GM23248 (cell line): ENCODE measurements at places on chromosomes 7 and 10.

GRCh38 chr10:125201791-125202622 lies 41.6 kb upstream of the CTBP2 start:
- H3K4me3 ChIP-seq = no peak overlapping the region
- H3K36me3 ChIP-seq = no peaks in the 10 kb centered on the region
- H3K27me3 ChIP-seq = peaks cover 2% of the 10 kb centered on the region; the same call in 1 of the 2 replicates
- DNase-seq = no peak

GRCh38 chr10:101818872-101819633 lies 809 bp upstream of the OGA start:
- H3K4me1 ChIP-seq = peaks cover 13% of the 10 kb centered on the region
- no peaks in the 10 kb centered on the region for H3K27me3 ChIP-seq
- no peak for DNase-seq
- H3K36me3 ChIP-seq = no peaks in the 10 kb centered on the region
- H3K27ac ChIP-seq = peak overlapping the region; percentile 59

DNA sequence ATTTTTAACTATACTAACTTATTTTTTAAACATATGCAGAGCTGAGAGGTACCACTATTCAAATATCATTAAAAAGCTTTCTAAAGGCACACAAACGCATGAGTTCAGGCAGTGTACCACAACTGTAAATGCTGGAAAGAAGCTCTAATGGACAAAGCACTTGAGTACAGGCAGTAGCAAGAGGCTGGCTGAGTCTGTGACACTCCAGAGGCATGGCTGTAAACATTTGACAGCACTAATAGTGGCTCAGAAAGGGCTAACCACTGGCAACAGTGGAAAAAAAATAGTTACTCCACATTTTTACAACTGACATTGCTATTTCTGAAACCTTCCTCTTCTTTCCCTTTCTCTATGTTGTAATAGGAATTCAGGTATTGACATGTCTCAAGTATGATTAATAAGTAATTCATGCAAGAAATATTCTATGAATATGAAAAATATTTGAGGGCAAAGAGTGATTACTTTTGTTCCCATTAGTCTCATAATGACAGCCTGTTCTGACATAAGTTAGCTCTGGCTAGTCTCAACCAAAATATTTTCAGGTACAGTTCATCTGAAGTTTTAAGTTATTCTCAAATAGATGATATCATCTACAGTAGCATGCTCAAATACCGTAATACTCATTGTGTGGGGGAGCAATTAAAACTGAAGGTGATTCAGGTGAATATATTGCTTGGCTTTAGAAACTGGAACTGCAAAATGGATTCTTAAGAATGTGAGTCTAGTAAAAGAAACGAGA lies 324.0 kb upstream of the POT1 start:
- H3K4me1 ChIP-seq = no peaks in the 10 kb centered on the region
- H3K27ac ChIP-seq = no peak overlapping the region
- H3K36me3 ChIP-seq = no peaks in the 10 kb centered on the region

DNA sequence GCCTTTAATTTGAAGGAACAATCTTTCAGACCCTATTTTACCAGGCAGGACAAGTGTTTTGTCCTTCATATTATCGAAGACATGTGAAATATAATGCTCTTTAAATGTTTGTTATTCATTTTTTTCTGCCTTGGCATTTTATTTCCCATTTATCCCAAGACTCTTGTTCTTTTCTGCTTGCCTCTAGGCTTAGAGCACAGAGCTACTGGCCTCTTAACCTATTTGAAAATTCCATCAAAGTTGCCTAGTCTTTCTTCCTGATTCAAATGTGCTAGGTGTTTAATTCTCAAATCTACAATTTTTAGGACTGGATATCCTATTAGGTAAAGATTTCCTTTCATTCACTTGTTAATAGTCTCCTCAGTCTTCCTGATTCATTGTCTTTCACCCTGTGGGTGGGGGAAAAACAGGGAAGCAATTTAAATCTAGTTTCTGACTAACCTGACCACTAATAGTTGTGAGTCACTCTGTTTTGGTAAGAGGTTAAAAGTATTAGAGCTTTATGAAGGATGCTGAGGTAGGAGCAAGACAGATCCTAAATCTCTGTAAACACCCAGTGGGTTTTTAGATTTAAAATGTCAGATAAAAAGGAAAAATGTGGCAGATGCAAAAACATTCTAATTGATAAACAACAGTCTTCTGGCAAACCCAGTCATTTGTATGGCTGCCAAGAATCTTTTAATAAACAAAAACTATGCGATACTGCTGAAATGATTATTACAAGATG lies 1.5 kb downstream of the LIPK start:
- peak; percentile 86 for DNase-seq
- H3K4me3 ChIP-seq = no peak overlapping the region

GRCh38 chr10:126126866-126127265 lies 230.5 kb downstream of the FANK1 start:
- peaks cover 26% of the 10 kb centered on the region for H3K4me1 ChIP-seq
- DNase-seq = no peak
- no peak overlapping the region for H3K27ac ChIP-seq
- H3K4me3 ChIP-seq = no peak overlapping the region
- H3K27me3 ChIP-seq = no peaks in the 10 kb centered on the region

- H3K4me3 ChIP-seq = no peak overlapping the region
- no peaks in the 10 kb centered on the region for H3K27me3 ChIP-seq
- H3K4me1 ChIP-seq = peaks cover 18% of the 10 kb centered on the region
Measured at GRCh38 chr7:158805937-158806336, 23.4 kb downstream of the ESYT2 start.

DNA sequence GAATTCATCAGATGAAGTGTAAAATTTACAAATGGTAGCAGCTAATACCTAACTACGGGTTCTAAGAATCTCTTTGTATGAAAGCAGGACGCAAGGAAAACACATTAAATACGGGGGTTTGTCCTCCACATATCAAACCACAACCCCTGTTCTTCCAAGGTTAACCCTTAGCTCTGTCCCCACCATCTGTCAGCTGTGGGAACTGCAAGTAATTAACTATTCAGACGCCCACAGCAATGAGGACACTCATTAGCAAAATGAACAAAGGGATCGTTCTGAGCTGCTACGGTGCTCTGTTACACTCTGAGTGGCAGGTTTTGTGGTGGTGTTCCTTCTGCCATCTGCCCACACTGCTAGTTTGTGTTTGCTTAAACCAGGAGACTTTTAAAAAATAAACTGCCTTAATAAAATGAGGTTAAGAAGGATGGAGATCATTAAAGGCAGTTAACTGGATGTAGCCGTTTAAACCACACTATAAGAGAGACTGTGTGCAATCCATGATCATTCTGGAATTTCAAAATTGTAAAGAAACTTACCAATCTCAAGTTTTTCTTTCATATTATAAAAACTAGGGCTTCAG lies 51.4 kb downstream of the C10orf67 start:
- H3K4me1 ChIP-seq = no peaks in the 10 kb centered on the region
- H3K4me3 ChIP-seq = no peak overlapping the region
- no peak overlapping the region for H3K27ac ChIP-seq
- DNase-seq = peak; percentile 37
- peaks cover 3% of the 10 kb centered on the region; the same call in 1 of the 2 replicates for H3K27me3 ChIP-seq
- no peaks in the 10 kb centered on the region for H3K36me3 ChIP-seq

DNA sequence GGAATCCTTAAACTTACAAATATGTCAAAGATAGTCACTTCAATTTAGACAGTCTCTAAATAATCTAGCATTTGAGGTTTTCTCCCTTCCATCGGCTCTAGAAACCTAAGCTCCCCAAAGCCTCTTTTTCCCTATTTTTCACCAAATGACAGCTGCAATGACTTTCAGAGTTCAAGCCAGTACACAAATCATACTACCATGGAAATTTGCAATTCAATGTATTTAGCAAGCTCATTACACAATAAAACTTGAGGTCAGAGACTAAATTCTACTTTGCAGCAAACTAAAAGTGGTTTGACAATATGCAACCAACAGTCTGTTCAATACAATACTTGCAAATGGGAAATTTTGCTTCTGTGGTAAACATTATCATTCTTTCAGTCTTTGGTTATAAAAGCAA lies 80.3 kb downstream of the SKIDA1 start:
- H3K27ac ChIP-seq = no peak overlapping the region
- no peaks in the 10 kb centered on the region for H3K27me3 ChIP-seq

DNA sequence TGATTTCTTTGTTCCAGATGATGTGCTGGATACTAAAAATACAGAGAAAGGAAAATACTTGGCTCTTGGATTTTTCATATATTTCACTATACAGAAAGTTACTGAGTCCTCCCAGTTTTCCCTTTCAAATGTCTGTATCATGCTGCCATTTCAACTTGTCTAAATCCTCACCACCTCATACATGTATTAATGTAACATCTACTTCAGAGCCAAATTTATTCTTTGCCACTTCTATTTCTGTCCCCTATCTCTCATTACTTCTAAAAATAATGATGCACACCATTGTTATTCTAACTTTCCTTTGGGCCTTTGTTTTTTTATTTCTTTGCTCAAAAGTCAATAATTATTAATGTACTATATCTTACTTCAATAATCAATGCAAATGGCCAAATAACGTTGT lies 312.2 kb downstream of the MAGI2 start:
- no peak overlapping the region for H3K4me3 ChIP-seq
- no peaks in the 10 kb centered on the region for H3K27me3 ChIP-seq
- no peaks in the 10 kb centered on the region for H3K36me3 ChIP-seq
- no peak for DNase-seq
- no peaks in the 10 kb centered on the region for H3K4me1 ChIP-seq

DNA sequence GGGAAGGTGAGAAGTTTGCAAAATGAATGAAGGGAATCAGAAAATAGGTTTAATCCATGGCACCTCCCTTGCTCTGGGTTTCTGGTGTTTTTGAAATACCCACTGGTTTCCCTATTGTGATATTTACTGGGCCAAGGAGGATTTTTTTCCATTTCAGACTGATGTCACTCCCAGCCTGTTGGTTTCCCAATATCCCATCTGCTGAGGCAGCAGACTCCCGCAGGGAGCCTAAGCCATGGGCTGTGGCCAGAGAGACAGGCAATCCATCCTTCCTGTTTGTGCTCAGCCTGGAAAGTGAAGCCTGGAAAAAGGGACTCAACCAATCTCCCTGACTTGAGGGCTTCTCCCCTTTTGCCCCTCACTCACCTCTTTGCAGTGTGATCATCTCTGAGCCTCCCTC lies 22.8 kb downstream of the FAM107B start:
- H3K27me3 ChIP-seq = peaks cover 42% of the 10 kb centered on the region
- peak; percentile 48 for DNase-seq
- H3K27ac ChIP-seq = no peak overlapping the region
- H3K4me1 ChIP-seq = no peaks in the 10 kb centered on the region
- no peaks in the 10 kb centered on the region for H3K36me3 ChIP-seq

DNA sequence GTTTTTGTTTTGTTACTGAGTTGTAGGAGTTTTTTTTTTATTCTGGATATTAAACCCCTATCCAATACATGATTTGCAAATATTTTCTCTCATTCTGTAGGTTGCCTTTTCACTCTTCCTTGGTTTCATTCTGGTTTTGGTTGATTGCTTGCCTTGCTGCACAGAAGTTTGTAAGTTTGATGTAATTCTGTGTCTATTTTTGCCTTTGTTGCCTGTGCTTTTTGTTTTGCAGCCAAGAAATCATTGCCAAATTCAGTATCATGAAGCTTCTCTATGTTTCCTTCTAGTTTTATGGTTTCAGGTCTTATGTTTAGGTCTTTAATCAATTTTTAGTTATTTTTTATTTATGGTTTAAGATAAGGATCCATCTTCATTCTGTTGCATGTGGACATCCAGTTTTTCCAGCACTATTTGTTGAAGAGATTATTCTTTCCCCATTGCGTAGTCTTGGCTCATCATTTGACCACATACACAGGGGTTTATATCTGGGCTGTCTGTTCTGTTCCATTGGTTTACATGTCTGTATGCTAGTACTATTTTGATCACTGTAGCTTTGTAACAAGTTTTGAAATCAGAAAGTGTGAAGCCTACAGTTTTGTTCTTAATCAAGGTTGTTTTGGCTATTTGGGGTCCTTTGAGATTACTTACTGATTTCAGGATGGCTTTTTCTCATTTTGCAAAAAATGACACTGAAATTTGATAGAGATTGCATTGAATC lies 26.4 kb downstream of the BMPR1A start:
- H3K4me1 ChIP-seq = peaks cover 18% of the 10 kb centered on the region
- no peak for DNase-seq

DNA sequence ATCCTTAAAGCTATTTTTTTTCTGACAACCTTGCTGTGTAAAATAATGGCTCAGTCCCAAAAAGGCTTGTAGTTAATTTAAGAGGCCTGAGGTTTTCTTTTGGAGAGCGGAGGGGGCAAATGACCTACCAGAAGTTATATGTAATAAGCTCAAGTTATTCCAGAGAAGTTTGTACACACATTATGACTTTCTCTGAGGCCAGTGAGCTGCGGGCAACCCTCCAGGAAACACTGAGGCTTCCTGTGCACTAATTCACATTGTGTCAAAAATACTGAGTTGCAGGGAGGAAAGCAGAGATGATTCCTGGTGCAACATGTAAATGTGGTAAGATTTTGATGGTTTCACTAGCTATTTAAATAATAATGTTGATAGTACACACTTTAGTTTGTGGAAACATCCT lies 188.6 kb downstream of the DIP2C start:
- no peak overlapping the region for H3K4me3 ChIP-seq
- no peak overlapping the region for H3K27ac ChIP-seq
- H3K4me1 ChIP-seq = peaks cover 10% of the 10 kb centered on the region; the same call in 1 of the 2 replicates
- no peaks in the 10 kb centered on the region for H3K27me3 ChIP-seq

DNA sequence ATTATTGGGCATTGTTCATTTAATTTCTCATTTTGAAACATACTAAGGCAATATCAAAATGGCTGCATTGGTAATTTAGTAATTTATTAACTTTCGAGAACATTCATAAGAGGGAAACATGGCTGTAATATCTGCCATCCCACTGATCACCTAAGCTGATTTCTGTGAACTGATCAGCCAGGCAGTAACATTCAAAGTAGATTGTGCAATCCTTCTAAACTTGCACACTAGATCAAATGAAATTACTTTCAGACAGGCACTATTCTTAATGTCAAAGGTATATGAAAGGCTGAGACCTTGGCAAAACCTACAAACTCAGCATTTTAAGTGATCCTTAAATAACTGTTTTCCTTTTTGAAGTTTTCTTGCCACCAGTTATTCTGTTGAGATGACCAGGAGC lies 290.7 kb downstream of the CACNA2D1 start:
- no peaks in the 10 kb centered on the region for H3K27me3 ChIP-seq
- H3K36me3 ChIP-seq = no peaks in the 10 kb centered on the region
- H3K4me3 ChIP-seq = no peak overlapping the region
- no peak for DNase-seq
- no peaks in the 10 kb centered on the region for H3K4me1 ChIP-seq

DNA sequence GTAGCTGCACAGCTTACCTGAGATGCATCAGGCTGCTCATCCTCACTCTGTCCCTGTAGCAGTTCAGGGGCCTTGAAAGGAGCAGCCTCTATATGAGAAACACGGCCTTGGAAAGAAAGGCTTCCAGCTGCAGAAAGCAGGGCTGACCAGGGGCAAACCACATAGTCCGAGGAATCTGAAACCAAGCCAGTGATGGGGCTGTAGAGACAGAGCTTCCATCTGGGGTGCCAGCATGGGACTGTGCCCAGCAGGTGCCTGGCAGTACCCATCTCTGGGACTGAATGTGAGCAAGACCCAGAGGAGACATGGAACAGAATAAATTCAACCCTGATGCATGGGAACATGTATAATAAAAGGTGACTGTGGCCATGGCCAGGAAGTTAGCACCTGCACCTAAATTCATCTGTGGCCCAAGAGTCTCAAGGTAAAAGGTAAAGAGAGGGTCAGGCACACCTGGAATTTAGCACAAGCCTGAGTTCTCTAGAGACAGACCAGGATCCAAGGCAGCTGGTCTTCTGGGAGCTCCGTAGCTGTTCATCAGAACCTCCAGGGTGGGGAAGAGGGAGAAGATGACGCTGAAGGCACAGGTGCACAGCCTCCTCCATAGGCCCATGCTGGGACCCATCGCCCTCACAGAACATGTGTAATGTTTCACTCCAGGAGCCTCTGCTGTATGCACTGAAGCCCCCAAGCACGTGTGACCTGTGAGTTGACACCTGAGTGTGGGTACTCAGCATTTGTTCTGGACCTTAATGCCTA lies 25.3 kb downstream of the FRMPD2 start:
- DNase-seq = no peak
- H3K36me3 ChIP-seq = no peaks in the 10 kb centered on the region
- no peaks in the 10 kb centered on the region for H3K4me1 ChIP-seq
- peaks cover 25% of the 10 kb centered on the region for H3K27me3 ChIP-seq
- H3K4me3 ChIP-seq = no peak overlapping the region
